ENCODE measurements at places on chromosomes 3 and 15. TPM values are rescaled to one million over a fixed set of nuclear protein-coding genes. Genes with fewer than 3 reads are reported as not detected.

Gene BLOC1S6
- 18.3 TPM for total RNA-seq

Gene SUSD5
- total RNA-seq, result 3.4 TPM

Gene STRIT1
- not detected for total RNA-seq

Gene RRP9
- total RNA-seq, result 42.6 TPM

Gene SATB1
- total RNA-seq, result not detected

All from A549 treated with GW870086 at 1 μM for 4 hours (cell line).